ENCODE measurements at places on chromosomes 16 and 17.

- DNase-seq = no peak
Measured at GRCh38 chr16:24493821-24494220, 45.5 kb upstream of the RBBP6 start.

GRCh38 chr16:31427441-31428278, 500 bp downstream of the COX6A2 start:
- peak; percentile 53 for DNase-seq

DNA sequence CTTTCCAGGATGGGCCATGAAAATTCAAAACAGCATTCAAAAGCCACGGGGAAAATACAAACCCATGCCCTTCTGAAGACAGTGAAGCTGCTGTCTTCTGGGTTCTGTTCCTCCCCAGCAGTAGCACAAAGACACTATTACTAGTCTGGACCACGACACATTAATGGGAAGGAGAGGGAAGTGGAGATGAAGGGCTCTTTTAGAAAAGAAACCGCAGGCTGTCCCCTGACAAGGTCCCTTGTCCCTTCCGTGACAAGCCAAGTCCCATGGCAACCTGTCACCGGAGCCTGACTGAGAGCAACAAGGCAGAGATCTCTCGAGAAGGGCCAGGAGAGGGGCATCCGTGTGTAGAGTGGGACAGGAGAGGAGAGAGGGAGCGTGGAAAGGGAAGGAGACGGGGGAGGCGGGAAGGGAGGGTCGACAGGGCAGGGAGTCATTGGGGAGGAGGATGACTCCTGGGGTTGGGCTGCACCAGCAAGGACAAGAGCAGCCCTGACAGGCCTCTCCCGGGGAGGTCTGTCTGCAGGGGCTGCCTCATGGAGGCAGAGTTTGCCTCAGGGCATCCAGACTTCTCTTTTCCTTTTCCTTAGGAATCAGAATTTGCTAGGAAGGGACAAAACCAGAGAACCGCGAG, 436.2 kb downstream of the SLC39A11 start:
- DNase-seq = no peak

GRCh38 chr17:13702266-13702665, 100.5 kb upstream of the HS3ST3A1 start:
- no peak for DNase-seq

DNA sequence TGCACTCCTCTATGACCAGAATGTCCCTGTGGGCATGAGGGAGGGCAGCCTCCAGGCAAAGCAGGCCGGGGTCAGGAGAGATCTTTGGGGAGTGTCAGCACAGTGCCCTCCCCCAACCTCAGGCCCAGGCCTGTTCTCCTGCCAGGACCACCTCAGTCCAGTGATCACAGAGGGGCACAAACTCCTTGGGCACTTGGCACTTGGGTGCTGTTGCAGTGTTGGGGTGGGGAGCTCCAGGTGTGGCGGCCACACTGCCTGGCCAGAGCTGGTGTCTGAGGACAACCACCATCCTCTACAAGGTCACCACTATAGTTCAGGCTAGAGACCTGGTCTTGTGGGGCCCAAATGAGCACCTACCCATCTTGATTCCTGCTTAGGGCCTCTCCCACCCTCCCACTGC, 37.2 kb downstream of the SMPD3 start:
- DNase-seq = no peak

DNA sequence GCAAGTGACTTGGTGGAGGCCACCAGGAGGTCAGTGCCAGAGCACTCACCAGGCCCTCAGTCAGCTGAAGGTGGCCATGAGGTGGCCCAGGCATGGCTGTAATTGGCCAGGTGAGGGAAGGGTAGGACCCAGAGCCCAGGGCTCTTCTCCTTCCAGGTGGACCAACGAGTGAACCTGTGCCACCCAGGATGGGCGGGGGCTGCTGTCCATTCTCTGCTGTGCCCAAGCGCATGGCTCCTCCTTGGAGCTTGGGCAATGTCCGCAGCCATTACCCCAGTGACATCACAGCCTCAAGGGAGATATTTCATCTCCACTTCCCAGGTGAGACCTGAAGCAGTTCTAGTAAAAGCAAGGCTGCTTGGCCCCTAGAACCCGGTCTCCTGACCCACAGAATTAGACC, 303.0 kb upstream of the FOXF1 start:
- DNase-seq = no peak

DNA sequence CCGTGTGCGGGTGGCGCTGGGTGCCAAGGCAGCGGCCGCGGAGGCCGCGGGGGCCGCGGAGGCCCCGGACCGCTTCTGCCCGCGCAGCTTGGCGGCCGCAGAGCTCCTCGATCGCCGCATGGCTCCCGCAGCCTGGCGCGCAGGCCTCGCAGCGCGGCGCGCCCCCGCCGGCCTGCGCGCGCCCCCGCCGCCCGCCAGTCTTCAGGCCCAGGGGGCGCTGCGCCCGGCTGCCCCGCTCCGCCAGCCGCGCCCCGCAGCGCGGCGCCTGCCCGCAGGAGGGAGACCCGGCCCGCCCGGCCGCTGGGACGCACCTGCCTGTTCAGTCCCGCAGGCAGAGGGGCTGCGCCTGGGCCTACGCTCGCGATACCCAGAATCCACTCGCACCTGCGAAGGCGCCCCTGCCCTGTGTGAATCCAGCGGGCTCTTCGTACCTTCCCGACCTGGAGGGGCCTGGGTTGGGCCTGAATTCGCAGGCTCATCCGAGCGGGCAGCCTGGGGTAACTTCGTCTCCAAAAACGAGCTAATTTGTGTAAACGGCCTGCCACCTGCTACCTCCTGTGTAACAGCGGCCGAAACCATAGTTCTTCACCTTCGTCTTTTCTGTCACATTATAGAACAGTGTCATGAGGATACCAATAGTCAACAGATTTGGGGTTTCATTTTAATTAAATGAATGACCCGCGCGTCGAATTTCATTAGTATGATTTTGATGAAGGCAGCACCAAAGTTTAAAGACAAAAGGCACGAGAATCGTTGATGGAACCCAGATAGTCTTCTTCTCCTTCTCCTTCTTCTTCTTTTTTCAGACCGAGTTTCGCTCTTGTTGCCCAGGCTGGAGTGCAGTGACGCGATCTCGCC, at the start of gene CENPV:
Gene CENPV, minus strand, starts transcription at position 153 of the 858 bp plus-strand sequence. Its CDS starts 33 bp downstream, at position 120.
- peak; percentile 77 for DNase-seq

Data from hematopoietic multipotent progenitor cell (in vitro differentiated cells).